ENCODE measurements at places on chromosomes 13 and 19.

DNA sequence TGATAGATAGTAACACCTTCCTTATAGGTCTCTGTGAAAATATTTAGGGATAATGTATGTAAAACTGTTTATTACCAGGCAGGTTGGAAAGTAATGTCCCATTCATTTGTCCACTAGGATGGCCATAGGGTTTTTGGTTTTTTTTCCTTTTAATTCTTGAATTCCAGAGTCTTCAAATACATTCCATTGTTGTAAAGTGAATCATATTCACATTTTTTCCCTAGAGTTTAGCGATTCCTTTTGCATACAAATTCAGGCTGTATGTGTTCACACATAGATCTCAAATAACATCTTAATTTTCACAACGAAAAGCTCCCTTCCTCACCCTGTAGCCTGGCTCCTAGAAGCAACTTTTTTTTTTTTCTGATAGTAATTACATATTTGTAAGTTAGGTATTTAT is 1.8 kb upstream of the ZNF557 start:
- no peak for DNase-seq

- no peak for DNase-seq
These were observed 268.7 kb downstream of the SHISA2 start for GRCh38 chr13:25783076-25783475.

- DNase-seq, result no peak
These were observed 3.7 kb upstream of the ARHGAP45 start for GRCh38 chr19:1063030-1063908.

DNA sequence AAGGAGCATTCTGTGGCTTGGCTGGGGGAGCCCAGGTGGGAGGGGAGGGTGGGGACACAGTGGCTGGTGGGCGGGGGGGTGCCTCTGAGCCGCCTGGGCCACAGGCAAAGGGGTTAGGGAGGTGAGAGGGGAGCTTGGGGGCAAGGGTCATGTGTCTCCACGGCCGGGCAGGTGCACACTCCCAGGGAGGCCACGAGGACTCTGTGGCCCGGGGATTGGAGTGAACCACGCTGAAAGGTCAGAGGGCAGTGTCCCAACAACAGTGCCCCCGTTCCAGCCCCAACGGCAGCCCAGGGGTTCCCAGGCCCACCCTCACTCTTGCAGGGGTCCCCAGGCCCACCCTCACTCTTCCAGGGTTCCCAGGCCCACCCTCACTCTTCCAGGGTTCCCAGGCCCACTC is 9.6 kb downstream of the C2CD4C start:
- DNase-seq, result no peak

GRCh38 chr19:42693760-42694350 is 46.4 kb downstream of the PSG3 start:
- DNase-seq, result no peak

DNA sequence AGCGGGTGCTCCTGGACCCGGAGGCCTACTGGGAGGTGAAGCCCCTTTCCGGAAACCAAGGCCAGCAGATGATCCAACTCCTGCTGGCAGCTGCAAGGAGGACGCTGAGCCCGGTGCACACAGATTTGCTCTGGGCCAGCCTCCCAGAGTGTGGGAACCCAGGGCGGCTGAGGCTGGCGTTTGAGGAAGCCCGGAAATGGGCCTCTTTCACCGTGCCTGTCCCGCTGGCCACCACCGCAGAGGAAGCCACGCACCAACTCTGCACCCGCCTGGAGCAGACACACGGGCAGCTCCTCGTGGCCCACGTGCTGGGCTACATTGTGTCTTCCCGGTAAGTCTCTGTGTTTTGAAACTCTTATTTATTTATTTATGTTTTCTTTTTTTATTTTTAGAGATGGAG is 30.4 kb downstream of the NWD1 start:
- no peak for DNase-seq

GRCh38 chr13:78436311-78436710 is 167.0 kb downstream of the POU4F1 start:
- DNase-seq, result no peak

DNA sequence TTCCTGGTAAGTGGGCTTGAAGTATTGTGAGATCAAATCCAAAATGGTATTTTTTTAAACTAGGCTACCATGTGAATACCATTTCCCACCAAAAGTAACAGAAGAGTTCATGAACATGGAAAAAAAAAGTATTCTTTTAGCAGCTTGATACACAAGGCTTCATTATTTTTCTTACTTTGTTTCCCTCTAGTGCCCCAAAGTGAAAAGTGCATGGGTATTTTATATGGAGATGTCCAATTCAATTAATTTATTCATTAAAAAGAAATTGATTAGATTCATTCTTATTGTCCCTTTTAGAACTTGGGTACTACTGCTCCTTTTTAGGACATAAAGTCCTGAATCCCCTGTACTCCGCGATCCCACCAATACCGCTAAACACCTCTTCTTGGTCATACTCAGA is 28.6 kb upstream of the SCEL start:
- no peak for DNase-seq

DNA sequence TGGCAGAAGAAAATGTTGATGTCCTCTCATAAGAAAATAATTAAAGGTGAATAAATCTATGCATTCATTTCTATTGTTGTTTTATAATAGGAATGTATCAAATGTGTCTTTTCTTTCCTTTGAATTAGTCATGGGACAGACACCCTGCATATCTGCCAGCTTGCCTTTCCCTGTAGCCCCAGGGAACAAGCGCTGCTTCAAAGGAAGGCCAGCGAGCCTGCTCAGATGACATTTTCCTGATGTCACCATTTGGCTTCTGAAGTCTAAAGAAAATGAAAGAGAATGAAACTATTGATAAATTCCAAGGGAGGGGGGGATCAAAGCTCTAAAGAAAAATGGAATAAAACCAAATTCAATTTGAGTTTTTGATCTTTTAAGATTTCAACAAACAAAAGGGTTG is 574.8 kb downstream of the IRS2 start:
- DNase-seq, result no peak

- no peak for DNase-seq
These were observed 272.7 kb downstream of the DIAPH3 start for GRCh38 chr13:59891053-59891452.

DNA sequence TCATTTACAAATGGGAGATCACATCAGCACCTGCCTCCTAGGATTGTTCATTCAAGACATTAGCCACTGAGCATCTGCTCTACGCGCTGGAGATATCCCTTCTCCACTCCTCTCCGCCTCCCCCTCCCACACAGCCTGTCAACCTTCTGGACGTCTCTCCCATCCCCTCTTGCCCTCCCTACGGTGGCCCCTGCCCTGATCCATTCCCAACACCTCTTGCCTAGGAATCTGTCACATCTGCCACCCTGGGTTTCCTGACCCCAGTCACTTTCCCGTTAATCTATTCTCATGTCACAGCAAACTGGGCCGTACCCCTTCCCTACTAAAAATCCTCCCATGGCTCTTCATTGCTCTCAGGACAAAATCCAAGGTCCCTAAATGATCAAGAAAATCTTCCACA is 10.3 kb downstream of the DYRK1B start:
- no peak for DNase-seq

DNA sequence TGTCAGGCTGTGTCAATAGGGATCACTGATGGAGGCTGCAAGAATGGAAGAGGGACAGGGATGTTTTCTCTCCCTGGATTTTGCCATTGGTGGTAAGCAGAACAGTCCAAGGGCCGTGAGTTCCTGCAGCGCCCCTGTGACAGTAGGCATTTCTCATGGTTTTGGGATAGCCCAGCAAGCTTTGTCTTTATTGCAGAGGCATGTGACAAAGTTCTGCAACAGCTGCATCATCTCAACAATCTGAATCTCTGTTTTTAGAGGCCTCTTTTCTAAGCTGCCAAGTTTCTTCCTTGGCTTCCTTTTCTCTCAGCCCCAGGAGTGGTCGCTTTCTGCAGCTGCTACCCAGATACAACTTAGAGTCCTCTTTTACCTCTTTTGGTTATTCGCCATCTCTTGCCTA is 95.7 kb upstream of the TSHZ3 start:
- DNase-seq, result no peak

GRCh38 chr13:92591117-92591516 is 635.5 kb upstream of the GPC6 start:
- no peak for DNase-seq

- DNase-seq, result no peak
These were observed 475.1 kb downstream of the FOXO1 start for GRCh38 chr13:40191186-40191980.

Measured in NCI-H446 (cell line).